ENCODE measurements at places on chromosomes 12 and 14. TPM values are rescaled to one million over a fixed set of nuclear protein-coding genes. Genes with fewer than 3 reads are reported as not detected.
A peak's percentile ranks its signal among the peaks of the same experiment; 100 is the strongest.

- DNase-seq, result no peak
These were observed 883.7 kb upstream of the TMEM132C start for GRCh38 chr12:127383281-127383680.

DNA sequence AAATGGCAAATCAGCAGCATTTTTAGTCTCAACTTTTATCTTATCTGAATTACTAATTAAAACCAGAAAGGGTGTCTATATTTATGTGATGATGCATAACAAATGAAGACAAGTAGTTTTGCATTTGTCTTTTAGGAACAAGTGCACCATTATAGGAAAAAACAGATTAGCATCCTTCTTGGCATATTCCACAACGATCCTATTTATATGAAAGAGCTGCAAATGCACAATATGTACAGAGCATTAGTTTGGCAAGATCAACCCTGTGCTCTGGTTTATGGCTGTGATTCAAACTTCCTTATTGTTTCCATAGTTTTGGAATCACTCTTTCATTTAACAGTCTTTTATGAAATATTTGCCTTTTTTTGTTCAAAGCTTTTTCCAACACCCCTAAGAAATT is 486.8 kb downstream of the KCNH5 start:
- no peak for DNase-seq

DNA sequence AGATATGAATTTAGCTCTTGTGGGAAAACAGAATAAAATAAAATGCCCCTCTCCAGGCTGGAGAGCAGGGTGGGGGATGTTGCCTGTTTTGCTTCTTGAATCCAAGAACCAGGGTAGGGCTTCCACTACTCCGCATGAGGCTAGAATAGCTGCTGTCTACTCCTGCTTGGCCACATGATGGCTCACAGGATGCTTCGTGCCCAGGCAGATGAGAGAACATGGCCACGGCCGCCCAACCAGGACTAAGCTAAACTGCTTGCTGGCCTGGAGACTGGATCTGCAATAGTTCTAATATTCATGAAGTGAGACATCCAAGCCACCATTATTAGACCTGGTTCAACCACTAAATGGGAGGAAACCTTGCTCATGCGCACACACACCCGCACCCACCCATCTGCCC is 122.2 kb upstream of the METAP2 start:
- DNase-seq, result no peak

DNA sequence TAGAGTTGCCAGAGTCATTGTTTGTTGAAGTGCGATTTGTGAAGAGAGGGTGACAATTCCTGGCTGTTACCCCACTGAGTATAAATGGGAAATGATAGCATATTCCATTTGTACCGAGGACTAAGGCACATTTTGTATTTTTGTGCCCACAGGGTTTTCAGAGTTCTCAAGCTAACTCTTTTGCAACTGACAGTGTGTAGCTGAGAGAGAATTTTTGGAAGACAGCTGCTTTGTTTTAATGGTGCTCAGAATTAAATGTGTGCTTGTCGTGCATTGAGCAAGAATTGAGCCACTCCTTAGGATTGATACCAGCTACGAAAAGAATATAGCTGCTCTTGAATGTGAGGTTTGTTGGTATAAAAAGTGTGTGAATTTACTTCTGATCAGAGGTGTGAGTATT is 21.7 kb downstream of the ANKRD13A start:
- no peak for DNase-seq

DNA sequence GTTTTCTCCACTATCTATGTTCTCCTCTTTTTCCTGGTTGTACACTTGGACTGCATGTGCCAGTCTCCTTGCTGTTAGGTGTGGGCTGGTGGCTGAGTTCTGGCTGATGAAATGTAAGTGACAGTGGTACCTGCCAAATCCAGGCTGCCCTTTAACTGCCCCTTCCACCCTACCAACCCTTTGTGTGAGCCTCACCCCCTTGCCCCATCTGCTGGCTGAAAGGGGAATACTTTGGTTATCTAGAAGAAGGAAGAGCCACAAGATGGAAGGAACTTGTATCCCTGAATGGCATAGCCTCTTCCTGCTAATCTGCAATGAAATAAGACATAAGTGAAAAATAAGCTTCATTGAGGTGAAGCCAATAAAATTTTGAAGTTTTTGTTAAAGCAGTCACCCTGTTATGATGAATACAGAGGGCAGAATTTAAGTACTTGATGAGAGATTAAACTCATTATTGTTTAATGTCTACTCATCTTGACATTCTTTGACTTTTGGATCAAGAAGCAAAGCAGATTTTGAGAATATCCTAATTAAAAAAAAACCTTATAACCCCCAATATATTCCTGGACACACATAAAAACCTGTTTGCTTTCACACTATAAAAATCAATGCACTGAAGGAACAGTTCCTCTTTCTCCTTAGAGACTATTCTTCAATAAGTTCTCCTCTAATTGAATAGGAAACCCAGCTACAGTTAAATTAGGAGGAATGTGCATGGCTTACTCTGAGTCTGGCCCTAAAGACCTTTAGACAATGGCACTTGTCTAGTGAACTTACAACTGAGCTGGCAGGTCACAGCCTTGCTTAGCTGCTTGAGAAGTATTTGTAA is 262.6 kb upstream of the BTG1 start:
- no peak for DNase-seq

- no peak for DNase-seq
These were observed 40.0 kb upstream of the RHOJ start for GRCh38 chr14:63164108-63164683.

- DNase-seq, result no peak
These were observed 111.9 kb downstream of the SLC41A2 start for GRCh38 chr12:104846056-104846767.

WDR89 gene
- 13.6 TPM for total RNA-seq

DNA sequence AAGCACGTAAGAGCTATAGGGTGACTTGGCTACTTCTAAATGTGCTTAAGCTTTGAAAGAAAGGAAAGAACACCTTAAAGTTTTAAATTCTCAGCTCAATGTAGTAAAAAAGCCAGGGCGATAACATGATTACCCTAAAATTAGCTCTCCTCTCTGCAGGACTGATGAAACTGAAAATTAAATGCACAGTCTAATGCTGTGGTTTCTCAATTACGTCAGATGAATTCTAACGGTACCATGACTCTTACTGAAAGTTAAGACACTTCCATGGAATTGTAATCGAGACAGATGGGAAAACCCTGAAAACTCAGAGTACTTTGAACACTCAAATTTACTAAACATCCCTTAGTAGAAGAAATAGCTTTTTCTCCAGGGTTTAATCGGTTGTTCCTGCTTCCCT is 25.9 kb upstream of the PRKD1 start:
- no peak for DNase-seq

KRT75 gene
- not detected for total RNA-seq

MYH6 gene
- not detected for total RNA-seq

DNA sequence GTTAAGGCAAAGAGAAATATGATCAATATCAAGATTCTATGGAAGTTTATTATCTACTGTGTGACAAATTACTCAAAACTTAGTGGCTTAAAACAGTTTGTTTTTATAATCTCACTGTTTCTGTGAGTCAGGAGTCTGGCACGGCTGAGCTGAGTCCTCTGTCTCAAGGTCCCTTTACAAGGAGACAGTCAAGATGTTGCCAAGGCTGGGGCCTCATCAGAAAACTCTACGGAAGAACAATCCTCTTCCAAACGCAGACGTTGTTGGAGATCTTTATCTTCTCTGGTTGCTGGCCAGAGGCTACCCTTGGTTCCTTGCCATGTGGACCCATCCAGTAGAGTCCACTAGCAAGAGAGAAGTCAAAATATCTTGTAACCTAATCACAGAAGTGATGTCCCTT is 100.6 kb upstream of the CCND2 start:
- no peak for DNase-seq

DNA sequence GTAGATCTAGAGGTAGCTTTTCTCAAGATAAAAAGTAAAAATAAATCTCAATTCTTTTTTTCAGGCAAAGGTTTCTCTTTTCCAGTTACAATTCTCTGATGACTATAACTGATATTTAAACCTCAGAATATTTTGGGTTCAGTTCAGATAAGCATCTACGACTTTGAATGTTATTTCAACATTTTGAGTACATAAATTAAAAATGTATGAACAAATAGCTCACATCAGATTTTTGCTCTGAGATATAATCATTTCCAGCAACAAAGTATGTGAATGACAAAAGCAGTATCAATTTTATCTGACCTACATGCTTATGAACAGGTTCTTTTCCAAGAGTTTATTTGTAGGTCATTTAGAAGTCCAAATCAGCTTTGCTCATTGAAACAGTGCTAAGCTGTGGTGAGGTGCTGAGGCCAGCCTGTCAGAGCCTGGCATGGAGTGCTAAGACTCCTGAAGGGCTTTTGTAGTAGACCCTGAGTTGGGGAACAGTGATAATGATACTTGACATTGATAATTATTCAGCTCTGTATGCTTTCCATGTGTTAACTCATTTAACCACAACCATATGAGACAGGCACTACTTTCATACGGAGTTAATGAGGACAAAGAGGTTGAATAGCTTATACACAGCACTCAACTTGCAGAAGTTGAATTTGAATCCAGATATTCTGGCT is 205.0 kb upstream of the DCN start:
- DNase-seq, result no peak

- no peak for DNase-seq
These were observed 217.3 kb downstream of the PPM1H start for GRCh38 chr12:62717643-62718042.

GRCh38 chr12:70609739-70610491 is 27.3 kb downstream of the PTPRB start:
- DNase-seq, result no peak

GRCh38 chr12:120007272-120007671 is 18.2 kb downstream of the BICDL1 start:
- DNase-seq, result no peak

- no peak for DNase-seq
These were observed 232.8 kb upstream of the DIO3 start for GRCh38 chr14:101328412-101329028.

GRCh38 chr14:92414690-92415445 is 91.9 kb downstream of the SLC24A4 start:
- DNase-seq, result no peak

GALNT6 gene
- 45.7 TPM for total RNA-seq

GRCh38 chr12:31519511-31519910 is 71.4 kb downstream of the DENND5B start:
- DNase-seq, result no peak

EPYC gene
- total RNA-seq, result not detected

GRCh38 chr12:70608184-70608583 is 29.0 kb downstream of the PTPRB start:
- DNase-seq, result no peak

PRR4 gene
- 0.38 TPM for total RNA-seq

DNA sequence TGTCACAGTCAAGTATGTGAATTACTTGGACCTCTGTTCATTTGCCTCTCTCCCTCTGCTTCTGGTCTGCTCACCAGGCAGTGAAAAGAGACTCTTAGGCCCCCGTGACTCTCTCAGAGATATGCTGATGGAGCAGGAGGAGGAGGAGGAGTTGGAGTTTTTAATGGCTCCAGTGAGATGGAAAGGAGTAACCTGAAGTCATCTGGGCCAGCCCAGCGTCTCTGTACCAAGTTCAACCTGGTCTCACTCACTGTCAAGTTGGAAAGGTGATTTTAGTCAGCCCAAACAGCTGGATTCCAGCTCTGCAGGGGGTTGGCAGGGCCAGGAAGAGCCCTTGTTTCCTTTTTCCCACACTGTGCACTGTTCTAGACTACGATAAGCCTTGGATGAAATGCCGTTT is 48.6 kb downstream of the SH2B3 start:
- no peak for DNase-seq

GRCh38 chr14:94278731-94279130 is 14.3 kb downstream of the SERPINA10 start:
- no peak for DNase-seq

DNA sequence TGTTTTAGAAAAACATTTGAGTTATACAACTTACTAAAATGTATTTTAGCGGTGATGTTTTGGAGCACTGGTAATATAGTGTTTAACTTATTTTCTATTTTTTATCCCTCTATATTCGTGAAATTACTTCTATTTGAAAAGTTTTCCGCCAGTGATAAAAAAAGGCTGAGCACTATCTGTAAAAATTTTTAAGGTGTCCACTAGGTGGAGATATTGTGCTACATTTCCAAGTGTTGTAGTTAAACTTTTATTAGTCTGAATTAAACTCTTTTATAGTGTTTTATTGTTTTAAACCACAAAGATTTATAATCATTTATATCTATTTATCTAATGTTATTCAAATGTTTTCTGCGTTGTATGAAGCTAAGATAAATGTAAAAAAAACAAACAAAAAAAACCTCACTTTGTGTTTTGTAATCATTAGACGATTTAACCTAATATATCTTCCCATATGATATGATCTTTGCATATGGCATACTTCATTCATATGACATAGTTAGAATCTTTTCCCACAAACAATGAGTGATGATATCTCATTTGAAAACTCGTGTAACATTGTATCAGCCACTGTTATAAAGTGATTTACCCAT is 11.8 kb downstream of the ALG10B start:
- peak; percentile 1 for DNase-seq

DNA sequence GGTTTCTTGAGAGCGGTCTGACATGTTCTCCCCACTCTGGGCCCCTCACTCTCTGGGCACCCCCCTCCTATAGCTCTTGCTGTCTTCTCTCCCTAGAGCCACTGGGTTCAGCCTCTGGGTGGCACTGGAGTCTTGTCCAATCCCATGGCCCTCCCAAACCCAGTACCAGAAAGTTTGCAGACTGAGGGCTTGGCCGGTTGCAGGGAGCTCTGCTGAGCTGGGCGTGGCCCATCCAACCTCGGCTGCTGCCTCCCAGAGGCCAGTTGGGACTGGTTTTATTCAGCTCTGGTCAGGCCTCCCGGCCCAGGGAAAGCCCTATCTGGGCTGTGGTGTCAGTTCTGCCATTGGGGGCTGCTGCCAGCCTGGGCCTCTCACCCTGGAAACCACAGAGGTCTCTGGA is 37.9 kb downstream of the ISCA2 start:
- DNase-seq, result no peak

DNA sequence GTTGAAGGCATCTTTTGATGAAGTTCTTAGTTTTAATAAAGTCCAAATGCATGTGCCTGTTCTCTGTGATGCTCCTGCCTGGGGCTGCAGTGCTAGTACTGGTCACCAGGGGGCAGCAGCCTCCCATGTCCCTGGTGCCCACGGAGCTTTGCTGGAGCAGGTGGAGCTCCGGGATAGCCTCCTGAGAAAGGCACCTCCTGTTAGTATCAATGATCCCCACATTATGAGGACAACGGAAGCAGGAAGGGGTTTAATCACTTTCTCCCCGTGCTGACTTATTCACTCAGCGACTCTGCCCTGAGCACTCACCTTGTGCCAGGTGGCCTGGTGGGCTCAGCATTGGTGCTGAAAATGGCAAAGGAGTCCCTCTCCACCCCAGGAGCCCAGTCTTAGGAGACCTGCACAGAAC is 123.0 kb upstream of the PZP start:
- DNase-seq, result no peak

GRCh38 chr14:89720741-89721729 is 233.5 kb downstream of the EFCAB11 start:
- no peak for DNase-seq

GRCh38 chr14:59055439-59056045 is 132.9 kb upstream of the DAAM1 start:
- no peak for DNase-seq

GRCh38 chr12:20444595-20445170 is 76.3 kb downstream of the PDE3A start:
- DNase-seq, result no peak

GRCh38 chr12:82082501-82082900 is 275.7 kb downstream of the CCDC59 start:
- DNase-seq, result no peak

- DNase-seq, result no peak
These were observed 1062.2 kb upstream of the FBXO33 start for GRCh38 chr14:40494483-40494882.
